ENCODE measurements at places on chromosomes 6 and 20.

- no peak for DNase-seq
Observed at GRCh38 chr20:23433628-23434027, 5.9 kb upstream of the CSTL1 start.

DNA sequence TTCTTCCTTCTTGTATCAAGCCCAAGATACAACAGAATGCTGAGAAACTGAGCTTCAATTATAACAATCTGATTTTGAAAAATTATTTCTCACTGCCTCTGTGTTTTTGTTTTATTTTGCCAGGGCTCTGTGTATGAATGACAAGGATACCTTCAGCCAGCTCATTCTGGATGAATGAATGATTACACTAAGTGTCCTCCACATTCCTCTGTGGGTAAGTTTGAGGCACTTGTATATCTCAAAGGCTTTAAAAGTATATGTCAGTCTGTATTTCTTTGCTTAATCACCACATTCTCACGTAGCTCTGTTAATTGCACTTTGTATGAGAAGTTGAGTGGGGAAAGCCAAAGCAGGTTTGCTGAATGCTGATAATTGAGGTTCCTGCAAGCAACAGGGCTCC lies 95.1 kb downstream of the TIAM2 start:
- no peak for DNase-seq

DNA sequence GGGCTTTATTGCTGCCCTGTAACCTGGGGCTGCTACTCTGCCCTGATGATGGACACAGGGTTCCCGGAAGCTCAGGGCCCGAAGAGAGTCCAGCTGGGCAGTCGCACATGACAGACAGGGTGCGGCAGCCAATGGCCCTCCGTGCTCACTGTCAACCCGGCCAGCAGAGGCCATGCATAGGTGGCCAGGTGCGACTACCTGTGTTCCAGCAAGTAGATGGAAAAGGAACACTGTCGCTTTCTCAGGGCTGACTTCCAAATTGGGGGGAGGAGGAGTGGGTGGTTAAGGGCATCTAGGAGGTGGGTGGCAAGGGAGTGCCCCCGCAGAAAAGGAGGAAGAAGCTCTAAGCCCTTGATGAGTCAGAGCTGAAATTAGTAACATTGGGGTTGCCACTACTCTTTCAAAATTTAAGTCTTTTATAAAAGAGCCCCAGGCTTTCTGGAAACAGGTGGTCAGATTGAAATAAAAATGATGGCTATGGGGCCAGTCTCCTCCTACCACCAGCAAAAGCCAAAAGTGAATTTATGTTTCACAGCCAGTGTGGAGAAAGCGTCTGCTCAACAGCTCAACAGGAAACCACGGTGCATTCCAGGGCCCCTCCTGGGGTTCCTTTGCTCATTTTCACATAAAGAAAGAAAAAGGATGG lies 2.3 kb upstream of the RAMACL start:
- no peak for DNase-seq

DNA sequence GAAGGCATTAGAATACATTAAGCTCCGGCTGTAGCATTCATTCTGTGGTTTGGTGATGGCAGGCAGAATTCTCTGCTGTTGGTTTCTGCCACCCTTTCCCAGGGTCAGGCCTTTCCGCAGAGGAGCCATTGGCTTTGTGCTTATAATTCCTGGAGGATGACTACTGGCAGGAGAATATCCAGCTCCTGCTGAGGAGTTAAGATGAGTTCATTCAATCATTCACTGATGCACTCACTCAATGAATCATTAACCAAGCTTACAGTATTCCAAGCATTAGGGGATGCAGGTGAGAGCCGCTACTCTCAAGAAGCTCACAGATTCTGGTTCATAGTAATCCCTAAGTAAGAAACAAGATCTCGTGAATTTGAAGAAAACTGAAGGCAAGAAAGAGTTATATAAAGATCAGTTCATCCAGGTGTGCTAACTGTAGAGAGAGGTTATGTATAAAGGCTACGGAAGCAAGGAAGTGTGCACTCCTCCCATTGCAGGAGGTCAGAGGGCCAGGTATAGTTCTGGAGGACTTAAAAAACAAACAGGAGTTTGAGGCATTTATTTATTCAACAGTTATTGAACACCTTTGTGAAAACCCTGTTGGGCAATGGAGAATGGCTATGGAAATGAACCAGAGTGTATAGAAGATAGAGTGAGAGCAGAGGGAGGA lies 75.5 kb downstream of the HMGN3 start:
- no peak for DNase-seq

DNA sequence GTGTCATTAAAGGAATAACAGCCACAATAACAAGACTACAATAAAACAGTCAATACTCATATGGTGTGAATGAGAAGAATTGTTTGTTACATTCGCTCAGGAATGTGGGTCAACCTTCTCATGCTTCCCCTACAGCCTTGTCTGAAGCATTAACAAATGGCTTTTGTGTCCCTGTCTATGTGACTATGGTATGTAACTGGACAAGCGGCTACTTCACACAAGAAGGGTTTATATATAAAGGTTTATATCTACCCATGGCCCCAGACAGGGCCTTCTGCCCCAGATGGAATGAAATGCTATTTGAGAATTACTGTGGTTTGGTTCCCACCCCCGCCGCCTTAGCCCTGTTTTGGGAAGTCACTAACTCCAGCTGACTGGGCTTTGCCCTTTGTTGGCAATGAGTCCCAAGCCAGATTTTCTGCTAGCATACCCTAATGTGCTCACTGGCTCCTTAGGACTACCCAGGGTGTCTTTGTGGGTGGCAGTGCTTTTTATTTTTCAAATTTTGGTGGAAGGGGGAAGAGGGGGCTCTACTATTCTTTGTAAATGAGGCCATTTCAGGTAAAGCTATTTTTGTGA lies 39.4 kb downstream of the TFAP2A start:
- DNase-seq, result no peak

- no peak for DNase-seq
Observed at GRCh38 chr20:51354191-51354768, 188.2 kb downstream of the NFATC2 start.

DNA sequence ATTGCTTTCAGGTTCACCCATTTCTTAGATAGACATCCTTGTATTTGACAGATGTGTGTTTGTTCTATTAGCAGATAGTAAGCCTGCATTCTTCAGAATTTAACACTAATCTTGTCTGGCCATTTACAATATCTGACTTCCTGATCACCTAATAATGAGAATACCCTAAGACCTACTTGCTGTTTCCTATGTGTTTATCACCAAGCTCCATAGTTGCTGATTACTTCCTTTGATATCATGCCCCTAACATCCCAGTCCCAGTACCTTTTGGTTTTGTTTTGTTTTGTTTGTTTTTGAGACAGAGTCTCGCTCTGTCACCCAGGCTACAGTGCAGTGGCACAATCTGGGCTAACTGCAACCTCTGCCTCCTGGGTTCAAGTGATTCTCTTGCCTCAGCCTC lies 143.6 kb upstream of the DST start:
- no peak for DNase-seq

- no peak for DNase-seq
Observed at GRCh38 chr6:47203266-47203937, 106.3 kb downstream of the TNFRSF21 start.

GRCh38 chr6:70312165-70312745 lies 9.4 kb upstream of the COL9A1 start:
- no peak for DNase-seq

DNA sequence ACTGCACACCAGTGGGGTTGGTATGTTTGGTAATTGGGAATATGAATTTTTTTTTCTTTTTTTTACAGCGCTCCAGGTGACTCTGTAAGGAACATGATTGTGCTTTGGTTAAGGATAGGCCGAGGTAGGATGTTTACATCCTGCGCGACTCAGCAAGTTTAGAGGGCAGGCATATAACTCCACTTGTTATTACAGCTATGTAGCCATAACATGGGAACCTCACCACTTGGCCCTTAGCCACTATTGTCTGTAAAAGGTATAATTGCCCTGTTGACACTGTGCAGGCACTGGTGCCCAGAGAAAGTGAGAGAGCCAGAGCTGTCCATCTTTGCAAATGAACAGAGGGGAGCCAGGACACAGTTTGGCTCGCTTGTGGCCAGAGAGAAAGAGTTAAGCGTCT lies 172.9 kb downstream of the MCHR2 start:
- no peak for DNase-seq

GRCh38 chr6:48311301-48311700 lies 200.3 kb upstream of the PTCHD4 start:
- DNase-seq, result no peak

GRCh38 chr20:61608275-61609085 lies 356.4 kb downstream of the CDH4 start:
- DNase-seq, result no peak

GRCh38 chr6:35294308-35294945 lies 3.2 kb upstream of the DEF6 start:
- DNase-seq, result no peak

DNA sequence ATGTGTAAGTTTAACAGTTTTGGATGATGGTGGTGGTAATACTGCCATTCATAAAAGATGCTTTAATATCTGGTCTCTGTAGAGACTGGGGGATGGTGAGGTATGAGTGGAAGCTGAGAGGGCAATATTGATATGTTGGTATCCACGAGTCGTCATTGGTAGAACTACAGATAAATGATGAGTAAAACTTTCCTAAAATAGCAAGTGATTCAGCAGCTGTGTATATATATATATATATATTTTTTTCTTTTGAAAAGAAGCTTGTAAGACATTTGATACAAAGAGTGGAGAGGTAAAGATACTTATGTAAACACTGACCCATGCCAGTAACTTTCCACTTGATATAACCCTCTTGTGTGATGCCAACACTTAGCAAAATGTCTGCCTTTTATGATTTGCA lies 41.7 kb upstream of the CITED2 start:
- no peak for DNase-seq

DNA sequence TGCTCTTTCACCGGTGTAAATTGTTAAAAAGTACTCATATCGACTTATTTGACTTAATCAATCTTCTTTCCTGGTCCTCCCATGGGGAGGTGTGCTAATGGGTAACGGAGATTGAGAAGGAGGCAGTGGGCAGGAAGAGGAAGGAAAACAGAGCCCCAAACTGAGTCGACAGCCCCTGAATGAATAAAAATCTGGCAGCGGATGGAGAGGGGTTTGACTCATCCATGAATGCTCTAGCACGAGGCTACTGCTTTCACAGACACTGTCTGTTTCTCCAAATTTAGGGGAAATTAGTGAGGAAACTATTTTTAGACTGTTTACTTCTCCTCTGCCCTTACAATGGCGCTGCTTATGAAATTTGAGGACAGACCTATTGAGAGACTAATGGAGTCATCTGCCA lies 142.2 kb upstream of the ATXN1 start:
- DNase-seq, result no peak

- no peak for DNase-seq
Observed at GRCh38 chr6:3882431-3882830, 33.3 kb downstream of the FAM50B start.

DNA sequence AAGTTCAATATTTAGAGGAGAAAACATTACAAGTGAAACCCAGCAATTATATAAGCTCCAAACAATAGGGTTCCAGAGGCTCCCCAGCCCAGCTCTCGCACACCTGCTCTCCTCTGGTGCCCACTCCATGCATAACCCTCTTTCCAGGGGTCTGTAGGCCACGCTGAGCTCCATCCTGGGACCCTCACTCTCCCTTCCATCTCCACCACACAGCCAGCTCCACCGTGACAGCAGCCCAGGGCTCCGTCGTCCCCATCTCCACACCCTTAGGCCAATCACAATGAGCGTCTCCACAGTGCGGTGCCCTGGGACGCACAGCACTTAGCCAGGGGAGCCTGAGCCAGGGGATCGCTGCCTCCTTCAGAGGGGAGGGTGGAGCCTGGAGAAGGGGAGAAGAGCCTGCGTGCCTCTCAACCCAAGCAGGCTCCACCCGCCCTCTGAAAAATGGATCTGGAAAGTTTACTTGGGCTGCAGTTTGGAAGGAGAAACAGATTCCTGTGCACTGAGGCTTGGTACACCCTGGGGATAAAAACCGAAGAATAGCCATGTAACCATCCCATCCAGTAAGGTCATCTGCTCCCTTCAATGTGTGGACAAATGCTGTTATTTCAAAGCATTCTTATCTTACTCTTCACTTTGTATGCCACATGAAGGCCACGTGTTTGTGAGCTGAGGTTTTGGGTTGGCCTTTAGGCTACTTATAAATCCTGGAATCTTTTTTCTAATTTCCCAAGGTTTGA lies 72.4 kb upstream of the GGTLC1 start:
- no peak for DNase-seq

DNA sequence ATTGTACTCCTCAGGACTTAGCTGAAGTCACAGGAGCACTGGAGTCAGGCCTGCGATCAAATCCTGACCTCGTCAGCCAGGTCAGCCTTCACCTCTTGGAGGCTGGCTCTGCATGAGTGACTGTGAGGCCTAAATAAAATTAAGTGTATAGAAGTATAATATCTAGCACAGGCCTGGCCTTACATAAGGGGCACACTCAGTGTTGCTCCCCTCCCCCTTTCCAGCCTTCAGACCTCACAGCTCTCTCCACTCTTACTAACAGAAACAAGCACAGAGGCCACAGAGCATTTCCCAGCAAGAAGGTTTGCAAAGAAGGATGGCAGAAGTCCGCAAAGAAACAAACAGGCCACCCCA lies 84.8 kb downstream of the TRERF1 start:
- DNase-seq, result no peak

GRCh38 chr6:118511930-118512715 lies 36.0 kb upstream of the PLN start:
- DNase-seq, result no peak

- no peak for DNase-seq
Observed at GRCh38 chr6:75368151-75368779, 83.7 kb upstream of the TMEM30A start.

DNA sequence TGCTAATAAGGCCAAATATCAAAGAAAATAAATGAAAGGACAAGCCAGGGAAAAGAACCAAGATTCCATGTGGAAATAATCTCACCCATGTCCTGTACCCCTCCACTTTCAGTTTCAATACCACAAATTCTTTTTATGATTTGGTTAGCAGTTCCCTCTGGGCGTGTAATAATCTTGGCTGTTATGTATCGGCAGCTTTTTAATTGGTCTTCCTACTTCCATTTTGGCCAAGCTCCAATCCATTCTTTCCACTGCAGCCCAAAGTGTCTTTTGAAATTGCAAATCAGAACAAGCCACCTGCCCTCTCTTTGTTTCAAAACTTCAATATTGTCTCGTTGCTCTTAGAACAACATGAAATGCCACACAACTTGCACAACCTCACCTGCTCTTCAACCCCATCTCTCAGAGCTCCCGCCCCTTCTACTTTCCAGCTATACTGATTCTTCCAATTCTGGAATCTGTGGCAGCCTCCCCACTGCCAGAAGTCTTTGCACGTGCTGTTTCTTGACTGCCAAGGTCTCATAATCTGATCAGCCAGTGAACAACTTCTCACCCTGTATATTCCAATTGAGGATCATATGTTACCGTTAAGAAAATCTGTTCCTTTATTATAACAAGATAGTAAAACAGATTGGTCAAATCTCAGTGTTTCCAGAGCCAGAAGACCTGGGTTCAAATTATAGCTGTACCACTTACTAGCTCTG lies 354.5 kb downstream of the CBLN4 start:
- no peak for DNase-seq

Measured in thoracic aorta (tissue), 2 donors.